ENCODE measurements at places on chromosomes 7 and 10.

DNA sequence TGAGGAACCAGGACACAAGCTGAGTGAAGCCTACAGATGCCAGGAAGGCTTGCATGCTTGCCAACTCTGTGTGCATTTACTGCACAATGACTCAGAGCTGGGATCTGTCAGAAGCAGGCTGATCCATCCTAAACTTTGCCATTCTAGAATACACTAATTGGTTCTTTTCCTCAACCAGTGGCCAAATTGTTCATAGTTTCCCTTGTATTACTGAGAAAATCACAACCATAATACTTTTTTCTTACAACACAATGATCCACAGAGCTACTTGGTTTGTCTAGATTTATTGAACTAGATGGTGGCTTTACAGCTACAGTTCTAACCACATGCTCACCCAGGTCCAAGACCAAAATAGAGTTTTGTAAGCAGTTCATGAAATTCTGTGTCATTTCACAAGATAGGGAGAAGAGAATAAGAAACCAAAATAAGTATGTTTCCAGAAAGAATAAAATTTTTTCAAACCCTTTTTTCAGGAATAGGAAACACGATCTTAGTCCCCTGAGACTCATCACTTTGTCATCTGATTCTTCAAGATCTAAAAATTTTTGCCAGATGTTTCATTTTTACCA is 21.0 kb upstream of the LRRC17 start:
- no peaks in the 10 kb centered on the region for H3K36me3 ChIP-seq
- H3K4me1 ChIP-seq, result no peaks in the 10 kb centered on the region
- H3K27me3 ChIP-seq, result no peaks in the 10 kb centered on the region
- H3K27ac ChIP-seq, result no peak overlapping the region
- DNase-seq, result no peak

DNA sequence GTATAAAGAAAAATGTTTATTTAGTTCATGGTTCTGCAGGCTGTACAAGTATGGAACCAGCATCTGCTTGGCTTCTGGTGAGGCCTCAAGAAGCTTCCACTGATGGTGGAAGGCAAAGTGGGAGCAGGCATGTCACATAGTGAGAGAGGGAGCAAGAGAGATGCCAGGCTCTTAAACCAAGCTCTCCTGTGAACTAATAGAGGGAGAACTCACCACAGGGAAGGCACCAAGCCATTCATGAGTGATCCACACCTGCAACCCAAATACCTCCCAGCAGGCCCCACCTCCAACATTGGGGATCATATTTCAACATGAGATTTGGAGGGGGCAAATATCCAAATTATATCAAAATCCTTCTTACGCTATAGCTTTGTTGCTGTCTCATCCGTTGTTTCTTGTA is 113.1 kb downstream of the CPED1 start:
- DNase-seq, result no peak
- no peak overlapping the region for H3K4me3 ChIP-seq
- H3K4me1 ChIP-seq, result peaks cover 20% of the 10 kb centered on the region

GRCh38 chr10:66192162-66192831 is 733.5 kb upstream of the LRRTM3 start:
- no peak overlapping the region for H3K4me3 ChIP-seq
- H3K27me3 ChIP-seq, result no peaks in the 10 kb centered on the region
- no peak overlapping the region for H3K27ac ChIP-seq
- no peaks in the 10 kb centered on the region for H3K4me1 ChIP-seq
- no peaks in the 10 kb centered on the region for H3K36me3 ChIP-seq

GRCh38 chr10:30782157-30782536 is 152.6 kb upstream of the LYZL2 start:
- DNase-seq, result no peak
- no peaks in the 10 kb centered on the region for H3K27me3 ChIP-seq
- peaks cover 49% of the 10 kb centered on the region for H3K4me1 ChIP-seq
- H3K4me3 ChIP-seq, result no peak overlapping the region
- H3K36me3 ChIP-seq, result no peaks in the 10 kb centered on the region

GRCh38 chr10:58254644-58255043 is 13.1 kb downstream of the IPMK start:
- no peaks in the 10 kb centered on the region for H3K27me3 ChIP-seq
- DNase-seq, result no peak
- no peak overlapping the region for H3K4me3 ChIP-seq
- H3K4me1 ChIP-seq, result peaks cover 7% of the 10 kb centered on the region
- H3K27ac ChIP-seq, result no peak overlapping the region
- H3K36me3 ChIP-seq, result peaks cover 30% of the 10 kb centered on the region

DNA sequence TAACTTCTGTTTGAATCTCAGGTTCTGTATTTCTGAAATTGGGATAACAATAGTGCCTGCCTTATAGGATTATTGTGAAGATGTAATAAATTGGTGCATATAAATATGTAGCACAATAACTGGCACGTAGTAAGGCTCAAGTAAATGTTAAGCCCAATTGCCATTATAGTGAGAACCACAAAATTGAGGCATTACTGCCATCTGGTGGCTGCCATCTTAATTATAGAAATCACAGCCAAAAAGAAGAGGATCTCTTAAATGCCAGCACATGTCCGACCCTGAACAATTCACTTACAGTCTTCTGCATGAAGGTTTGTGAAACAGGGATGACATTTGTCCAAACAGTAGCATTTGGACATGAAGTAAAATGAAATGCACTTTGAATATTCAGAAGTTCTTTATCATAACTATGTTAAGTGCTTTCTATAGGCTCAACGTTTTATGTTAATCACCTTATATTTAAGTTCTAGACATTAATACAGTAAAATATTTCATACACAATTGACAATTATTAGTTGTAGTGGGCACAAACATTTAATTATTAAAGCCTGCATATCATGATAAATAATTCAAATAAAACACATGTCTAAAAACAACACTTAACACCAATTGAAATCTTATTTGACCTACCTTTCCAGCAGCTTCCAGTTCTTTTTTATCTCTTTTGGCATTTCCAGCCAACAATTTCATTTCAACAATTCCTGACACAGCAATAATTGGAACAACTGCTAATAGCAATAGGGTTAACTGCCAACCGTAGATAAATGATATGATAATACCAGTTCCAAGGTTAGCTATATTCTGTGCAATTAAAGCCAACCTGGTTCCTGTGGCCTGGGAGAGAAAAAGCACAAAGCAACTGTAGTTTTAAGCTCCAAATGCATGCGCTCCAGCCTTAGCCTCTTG is 58.5 kb downstream of the ABCB4 start:
- no peak overlapping the region for H3K27ac ChIP-seq
- no peak overlapping the region for H3K4me3 ChIP-seq
- peaks cover 22% of the 10 kb centered on the region for H3K4me1 ChIP-seq
- peaks cover 8% of the 10 kb centered on the region for H3K36me3 ChIP-seq
- no peaks in the 10 kb centered on the region for H3K27me3 ChIP-seq

GRCh38 chr7:72441791-72442190 is 29.7 kb upstream of the CALN1 start:
- H3K27ac ChIP-seq, result no peak overlapping the region
- no peak for DNase-seq
- H3K27me3 ChIP-seq, result peaks cover 33% of the 10 kb centered on the region
- H3K4me1 ChIP-seq, result peaks cover 45% of the 10 kb centered on the region
- H3K36me3 ChIP-seq, result no peaks in the 10 kb centered on the region
